ENCODE measurements at places on chromosomes 2 and 18.

DNA sequence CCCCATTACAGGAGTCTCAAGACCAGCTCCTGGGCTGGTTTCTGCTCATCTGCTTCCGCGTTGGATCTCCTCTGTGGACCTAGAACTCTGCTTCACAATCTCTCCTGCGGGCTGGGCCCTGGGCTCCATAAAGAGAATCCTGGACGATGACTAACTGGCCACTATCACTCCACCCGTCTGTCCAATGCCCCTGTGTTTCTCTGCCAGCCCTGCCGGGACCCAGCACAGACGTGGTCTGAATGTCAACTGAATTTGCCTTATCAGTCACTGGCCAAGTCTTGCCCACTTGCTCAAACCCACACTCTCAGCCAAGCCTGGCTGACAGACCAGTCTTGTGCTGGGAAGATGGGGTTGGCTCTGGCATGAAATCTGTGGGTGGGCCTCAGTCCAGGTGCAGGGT is 17.4 kb downstream of the KIF3C start:
- no peak for DNase-seq

- no peak for DNase-seq
Measured at GRCh38 chr2:75055142-75055819, 96.8 kb downstream of the POLE4 start.

GRCh38 chr2:172834881-172835280 is 99.2 kb downstream of the RAPGEF4 start:
- DNase-seq = no peak

GRCh38 chr18:23291456-23292205 is 156.3 kb downstream of the CABLES1 start:
- DNase-seq = no peak

- DNase-seq = no peak
Measured at GRCh38 chr18:3083766-3084165, 70.8 kb upstream of the LPIN2 start.

DNA sequence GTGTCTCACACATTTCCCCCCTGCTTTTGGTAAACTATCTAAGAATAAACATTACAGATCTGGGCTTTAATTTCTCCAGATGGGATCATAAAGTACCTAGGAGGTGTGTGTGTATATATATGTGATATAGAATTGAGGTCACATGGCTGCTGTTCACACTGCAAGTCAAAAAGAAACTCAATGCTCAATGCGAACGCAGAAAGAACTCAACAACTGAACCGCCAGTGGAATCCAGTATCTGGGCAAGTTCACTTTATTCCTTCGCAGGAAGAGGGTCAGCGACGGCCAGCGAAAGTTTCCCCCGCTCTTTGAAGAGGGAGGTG is 17.7 kb downstream of the POU3F3 start:
- DNase-seq = no peak

DNA sequence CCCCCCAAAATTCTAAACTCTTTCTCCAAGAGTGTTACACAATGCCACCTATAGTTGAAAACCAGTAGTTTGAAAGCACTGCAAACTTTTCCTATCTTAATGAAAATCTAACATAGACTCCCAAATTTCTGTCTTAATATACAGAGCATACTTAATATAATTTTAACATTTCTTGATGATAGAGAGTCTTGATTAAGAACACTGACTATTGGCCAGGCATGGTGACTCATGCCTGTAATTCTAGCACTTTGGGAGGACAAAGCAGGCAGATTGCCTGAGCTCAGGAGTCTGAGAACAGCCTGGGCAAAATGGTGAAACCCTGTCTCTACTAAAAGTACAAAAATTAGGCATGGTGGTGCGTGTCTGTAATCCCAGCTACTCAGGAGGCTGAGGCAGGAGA is 34.2 kb downstream of the ASXL2 start:
- no peak for DNase-seq

GRCh38 chr2:177404243-177404642 is 11.7 kb downstream of the AGPS start:
- DNase-seq = no peak

DNA sequence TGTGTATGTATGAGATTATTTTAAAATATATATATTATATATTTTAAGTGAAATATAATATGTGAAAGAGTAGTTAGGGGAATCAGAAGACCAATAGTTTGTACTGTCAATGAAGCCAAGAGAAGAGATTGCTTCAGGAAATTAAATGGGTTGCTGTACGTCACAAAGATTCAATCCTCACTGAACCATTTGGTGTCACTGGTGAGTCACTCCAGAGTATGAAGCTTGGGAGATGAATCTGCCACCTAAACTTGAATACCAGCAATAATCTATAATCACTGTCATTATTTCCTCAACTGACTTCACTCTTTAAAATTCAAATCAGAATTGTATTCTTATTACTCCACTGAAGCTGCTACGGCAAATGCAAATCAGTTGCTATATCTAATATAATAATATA is 41.9 kb upstream of the SCN9A start:
- DNase-seq = no peak

DNA sequence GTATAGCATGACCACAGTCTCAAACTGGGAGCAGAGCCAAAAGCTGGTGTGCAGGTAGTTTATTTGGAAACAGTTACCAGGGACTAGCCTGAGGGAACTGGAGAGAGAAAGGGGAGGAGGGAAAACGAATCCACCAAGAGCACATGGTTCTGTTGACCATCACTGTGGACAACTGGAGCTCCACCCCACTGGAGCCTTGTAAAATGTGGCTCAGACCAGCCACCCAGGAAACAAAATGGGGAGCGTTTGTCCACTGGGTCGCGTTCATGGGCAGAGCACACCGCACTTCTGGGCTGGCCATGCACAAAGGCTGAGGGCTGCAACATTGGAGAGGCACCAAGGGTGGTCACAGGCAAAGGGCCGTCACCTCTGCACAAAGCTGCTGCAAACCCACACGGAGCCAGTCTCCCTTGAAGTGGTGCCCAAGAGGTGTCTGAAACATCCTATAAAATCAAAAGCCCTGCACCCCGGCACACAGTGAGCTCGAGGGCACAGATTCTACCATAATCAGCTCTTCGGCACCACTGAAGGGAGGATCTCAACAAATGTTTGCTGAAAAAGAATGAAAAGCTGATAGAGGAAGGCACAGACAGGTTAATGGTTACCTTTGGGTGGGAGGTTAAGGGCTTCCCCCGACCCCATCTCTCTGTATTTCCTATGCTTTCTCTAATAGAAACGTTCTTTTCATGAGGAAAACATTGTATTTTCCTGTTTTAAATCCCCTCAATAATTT is 192.9 kb downstream of the INHBB start:
- DNase-seq = no peak

- no peak for DNase-seq
Measured at GRCh38 chr18:26993568-26993967, 128.1 kb upstream of the AQP4 start.

- peak; percentile 50 for DNase-seq
Measured at GRCh38 chr2:20137884-20138283, 86.5 kb upstream of the LAPTM4A start.

GRCh38 chr2:43605851-43606250 is 10.0 kb upstream of the THADA start:
- DNase-seq = no peak

- peak; percentile 57 for DNase-seq
Measured at GRCh38 chr2:119724656-119725485, 34.9 kb upstream of the PTPN4 start.
